Stimulated activated CD4-positive, alpha-beta T cell treated with anti-CD3 and anti-CD28 coated beads, Interleukin-12 subunit alpha, Interleukin-12 subunit beta, amount 100 ng/mL, for 4 hours (primary cell): ENCODE measurements at places on chromosomes 5 and 9.

DNA sequence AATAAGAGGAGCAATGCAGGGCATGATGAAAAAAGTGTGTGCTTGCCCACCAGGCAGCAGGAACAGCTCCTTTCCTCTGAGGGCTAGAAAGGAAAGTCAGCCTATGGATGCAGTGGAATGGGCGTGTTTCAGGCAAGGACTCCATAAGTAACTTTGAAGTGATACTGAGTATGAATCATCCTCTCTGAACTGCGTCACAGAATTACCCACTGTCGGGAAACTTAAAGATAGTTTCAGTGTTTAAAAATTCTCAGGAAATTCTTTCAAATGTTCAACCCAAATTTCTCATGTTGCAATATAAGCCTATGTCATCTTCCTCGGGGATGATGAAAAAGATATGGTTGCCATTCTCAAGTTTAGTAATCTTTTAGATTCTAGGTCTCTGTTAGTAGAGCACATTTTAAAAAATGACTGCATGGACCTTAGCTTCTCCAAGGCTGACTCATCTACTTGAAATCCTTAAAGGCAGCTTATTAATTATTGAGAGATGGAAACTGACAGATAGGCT lies 27.7 kb downstream of the PTCD2 start:
- DNase-seq: no peak

DNA sequence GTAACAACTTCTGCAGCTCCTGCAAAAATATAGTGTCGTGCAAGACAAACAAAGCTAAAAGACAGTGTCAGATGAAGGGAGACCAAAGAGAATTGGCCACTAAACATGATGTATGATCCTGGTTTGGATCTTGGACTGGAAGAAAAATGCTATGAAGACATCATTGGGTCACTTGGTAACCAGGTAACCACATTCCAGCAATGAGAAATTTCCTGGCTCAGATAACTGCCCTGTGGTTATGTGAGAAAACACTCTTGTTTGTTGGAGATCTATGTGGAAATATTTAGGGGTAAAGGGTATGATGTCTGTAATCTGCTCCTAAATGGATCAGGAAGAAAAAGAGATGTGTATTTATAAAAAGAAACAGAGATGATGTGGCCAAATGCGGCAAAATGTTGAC lies 45.5 kb upstream of the ANKRD33B start:
- DNase-seq: no peak

DNA sequence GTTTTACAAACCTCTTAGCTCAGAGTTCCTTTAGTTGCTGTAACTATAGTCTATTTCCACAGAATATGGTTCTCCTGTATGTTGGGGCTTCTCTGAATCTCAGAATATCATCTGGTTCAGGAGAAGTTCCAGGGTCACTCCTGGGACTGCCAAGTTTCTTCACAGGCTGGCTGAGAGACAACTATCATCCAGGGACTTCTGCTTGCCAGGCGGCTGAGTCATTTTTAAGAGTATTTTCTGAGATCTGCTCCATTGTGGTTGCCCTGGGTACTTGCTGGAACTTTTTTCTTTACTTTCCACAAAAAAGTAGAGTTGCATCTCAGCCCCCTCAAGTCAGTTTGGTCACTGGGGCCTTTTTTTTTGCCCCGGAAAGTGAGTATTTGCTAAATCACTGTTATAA lies 566.5 kb downstream of the LRRC70 start:
- DNase-seq: no peak

- DNase-seq: no peak
Observed at GRCh38 chr5:68565427-68565826, 349.9 kb downstream of the PIK3R1 start.

DNA sequence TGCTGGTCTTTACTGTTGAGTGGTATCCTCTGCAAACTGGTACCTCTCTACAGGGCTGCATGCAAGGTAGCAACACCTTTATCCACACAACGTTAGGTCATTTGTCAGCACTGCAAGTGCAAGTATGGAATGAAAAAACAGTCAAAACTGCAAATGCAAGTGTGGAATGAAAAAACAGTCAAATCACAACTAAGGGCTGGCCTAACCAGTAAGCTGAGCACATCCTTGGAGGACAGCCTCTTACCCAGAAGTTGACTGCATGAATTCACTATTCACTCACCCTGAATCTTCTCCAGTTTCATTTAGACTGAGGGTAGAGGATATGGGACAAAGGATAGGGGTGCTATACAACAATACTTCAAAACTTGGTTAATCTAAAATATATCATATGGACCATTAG lies 158.4 kb downstream of the PPP2R2B start:
- no peak for DNase-seq

DNA sequence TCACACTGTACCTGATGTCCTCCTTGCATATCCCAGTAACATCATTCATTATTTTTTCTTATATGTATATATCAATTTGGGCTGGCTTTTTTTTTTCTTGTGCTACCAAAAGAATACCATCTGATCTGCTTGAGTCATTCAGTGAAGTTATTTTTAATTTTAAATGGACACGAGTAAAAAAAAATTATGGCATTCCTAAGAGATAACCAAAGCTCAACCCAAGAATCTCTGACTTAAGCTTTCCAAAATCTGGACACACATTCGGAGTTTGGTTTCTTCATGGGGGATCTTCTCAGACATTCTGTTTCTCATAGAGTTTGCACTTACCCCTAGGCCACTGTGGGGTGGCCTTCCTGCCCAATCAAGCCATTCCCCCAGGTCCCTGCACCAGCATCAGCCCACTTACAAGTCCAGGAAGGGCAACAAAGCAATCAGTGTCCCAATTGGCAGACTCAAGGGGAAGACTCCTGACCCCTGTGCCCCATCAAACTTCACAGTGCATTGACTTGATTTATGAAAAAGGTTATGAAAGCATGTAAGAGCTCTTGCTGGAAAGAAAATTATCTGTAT lies 49.2 kb upstream of the SPDL1 start:
- DNase-seq: no peak

- no peak for DNase-seq
Observed at GRCh38 chr9:70924895-70925547, 196.4 kb downstream of the TRPM3 start.

GRCh38 chr9:27335075-27335474 lies 38.1 kb upstream of the EQTN start:
- no peak for DNase-seq

DNA sequence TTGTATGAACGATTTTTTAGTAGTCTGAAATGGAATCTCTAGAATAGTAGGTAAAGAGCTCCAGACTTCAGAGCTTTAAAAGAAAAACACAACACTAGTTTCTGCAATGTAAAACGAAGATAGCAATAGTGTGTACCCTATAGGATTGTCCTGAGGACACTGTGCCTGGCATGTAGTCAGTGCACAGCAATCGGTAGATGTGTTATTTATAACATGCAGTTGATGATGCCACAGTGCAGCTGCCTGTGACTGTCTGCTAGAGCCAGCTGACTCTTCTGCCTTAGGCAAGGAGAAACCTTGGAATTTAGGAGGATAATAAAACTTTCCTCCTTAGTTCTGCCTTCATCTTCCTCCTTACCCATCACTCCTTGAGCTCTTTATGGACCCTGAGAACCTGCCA lies 27.7 kb upstream of the TMOD1 start:
- no peak for DNase-seq

DNA sequence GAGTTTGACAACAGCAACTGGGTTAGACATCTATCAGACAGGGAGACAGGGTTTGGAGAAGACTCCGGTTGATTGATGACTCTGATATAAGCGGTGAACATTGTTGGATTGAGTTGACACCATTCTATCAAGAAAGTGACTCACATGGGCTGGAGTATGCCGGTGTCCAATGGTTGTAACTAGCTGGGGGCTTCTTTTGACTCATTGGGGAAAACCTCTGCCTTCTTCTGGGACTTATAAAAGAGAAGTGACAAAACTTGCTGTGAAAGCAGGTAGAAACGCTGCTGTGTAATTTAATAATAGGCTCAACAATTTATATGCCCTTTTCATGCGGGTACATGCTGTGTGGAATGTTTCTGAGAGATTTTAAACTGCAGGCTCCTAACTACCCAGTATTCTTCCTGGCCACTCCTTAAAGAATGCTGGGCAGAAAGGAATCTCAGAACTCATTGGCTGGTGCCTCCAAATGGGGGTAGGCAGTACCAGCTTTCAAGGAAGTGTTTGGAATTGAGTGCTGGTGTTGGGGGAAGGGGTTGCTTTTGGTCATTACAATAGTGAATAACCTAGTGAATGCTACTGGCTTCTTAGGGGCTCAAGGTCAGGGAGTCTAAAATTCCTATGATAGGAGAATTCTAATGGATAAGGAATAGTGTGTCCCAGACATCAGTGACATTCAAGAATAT lies 43.9 kb downstream of the FYB1 start:
- DNase-seq: no peak

GRCh38 chr9:100489836-100490235 lies 16.9 kb downstream of the TMEFF1 start:
- DNase-seq: no peak
